ENCODE measurements at places on chromosomes 16 and 17.

- DNase-seq, result no peak
Observed at GRCh38 chr17:79915850-79916430, 76.7 kb upstream of the CBX4 start.

GRCh38 chr17:46033392-46033791 lies 34.3 kb downstream of the STH start:
- peak; percentile 74 for DNase-seq

DNA sequence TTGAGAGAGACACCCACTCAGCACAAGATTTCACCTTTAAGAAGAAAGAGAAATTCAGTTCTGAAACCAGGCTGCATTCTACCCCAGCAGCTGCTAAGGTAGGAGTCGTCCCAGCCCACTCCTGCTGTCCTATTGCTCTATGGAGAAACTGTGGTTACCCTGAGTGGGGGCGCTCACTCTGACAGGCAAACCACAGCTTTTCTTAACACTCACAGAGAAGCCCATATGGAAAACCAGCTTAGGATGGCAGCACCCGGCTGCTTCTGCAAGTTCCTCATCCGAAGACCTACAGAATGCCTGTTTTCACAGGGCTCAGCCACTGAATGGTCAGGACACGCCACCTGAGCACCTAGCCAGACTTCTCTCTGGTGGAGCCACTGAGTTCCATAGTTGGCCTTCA lies 7.5 kb downstream of the ATP5PD start:
- DNase-seq, result no peak

GRCh38 chr17:29038085-29038795 lies 4.7 kb upstream of the PIPOX start:
- no peak for DNase-seq

GRCh38 chr17:82322526-82323453 lies 5.4 kb upstream of the CD7 start:
- no peak for DNase-seq

DNA sequence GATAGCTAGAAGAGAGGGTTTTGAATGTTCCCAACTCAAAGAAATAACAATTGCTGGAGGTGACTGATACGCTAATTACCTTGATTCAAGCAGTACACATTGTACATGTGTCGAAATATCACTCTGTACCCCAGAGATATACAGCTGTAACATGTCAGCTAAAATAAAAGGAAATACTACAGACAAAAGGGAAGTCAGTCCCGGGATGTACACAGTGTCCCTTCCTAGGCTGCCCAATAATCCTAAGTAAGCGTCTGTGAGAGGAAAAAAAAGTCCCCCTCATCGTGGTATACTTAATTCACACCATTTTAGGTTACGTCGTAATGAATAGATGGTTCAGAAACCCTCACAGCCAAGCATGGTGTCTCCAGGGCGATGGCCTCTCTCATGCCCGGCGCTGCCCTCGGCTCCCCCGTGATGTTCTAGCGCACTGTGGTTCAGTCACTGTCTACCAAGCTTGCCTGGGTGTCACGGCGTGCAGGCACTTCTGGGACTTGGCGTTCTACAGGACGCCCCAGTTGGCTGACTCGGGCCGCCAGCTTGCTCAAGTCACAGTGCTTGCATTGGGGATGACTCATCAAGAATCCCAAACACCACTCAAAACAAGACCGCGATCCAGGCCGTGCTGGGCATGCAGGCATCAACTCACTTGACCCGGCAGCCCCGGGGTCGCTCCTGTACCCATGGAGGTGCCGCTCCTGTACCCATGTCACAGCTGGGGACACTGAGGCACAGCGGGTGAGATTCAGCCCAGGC lies 27.6 kb downstream of the CCDC40 start:
- DNase-seq, result peak; percentile 66

DNA sequence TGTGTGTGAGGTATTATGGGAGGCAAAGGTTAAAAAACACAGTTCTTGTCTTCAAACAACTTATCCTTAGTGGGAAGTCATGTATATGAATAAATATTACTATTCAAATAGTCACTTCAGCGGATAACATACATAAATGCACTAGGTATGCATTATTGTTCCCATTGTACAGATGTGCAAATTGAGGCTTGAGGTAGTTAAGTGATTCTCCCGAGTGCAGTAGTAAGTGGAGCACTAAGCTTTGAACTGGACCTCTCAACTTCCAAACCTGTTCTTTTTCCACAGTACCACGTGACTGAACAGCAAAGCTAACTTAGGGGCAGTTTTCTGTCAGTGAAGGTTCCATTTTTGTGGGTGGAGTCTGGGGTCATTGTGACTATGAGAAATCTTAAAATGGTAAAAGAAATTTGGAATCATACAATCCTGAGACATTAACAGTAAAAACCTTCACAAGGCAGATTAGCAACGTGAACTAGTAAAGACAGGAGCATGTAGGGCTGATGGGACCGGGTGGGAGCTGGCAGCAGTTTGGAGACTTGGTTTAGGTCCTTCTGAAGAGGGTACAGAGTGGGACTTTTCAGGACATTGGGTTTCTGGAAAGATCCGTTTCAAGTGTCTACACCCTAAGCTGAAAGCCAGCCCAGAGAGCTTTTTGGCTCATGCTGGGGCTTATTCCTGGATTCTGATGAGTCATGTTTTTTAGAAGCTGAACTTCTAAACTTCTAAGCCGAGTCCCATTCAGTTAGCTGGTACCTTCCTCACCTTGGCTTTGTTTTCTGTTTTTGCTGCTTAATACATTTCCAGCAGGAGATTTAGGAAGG lies 204.9 kb downstream of the PRKCA start:
- DNase-seq, result no peak

DNA sequence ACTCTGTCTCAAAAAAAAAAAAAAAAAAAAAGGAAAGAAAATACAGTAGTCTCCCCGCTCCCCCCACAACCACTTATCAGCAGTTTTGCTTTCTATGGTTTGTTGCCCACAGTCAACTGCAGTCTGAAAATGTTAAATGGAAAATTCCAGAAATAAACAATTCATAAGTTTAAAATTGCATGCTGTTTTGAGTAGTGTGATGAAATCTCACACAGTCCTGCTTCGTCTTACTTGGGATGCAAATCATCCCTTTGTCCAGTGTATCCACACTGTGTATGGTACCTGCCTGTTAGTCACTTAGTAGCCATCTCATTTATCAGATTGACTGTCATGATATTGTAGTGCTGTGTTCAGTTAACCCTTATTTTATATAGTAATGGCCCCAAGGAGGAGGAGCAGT lies 41.5 kb downstream of the NF1 start:
- DNase-seq, result no peak

DNA sequence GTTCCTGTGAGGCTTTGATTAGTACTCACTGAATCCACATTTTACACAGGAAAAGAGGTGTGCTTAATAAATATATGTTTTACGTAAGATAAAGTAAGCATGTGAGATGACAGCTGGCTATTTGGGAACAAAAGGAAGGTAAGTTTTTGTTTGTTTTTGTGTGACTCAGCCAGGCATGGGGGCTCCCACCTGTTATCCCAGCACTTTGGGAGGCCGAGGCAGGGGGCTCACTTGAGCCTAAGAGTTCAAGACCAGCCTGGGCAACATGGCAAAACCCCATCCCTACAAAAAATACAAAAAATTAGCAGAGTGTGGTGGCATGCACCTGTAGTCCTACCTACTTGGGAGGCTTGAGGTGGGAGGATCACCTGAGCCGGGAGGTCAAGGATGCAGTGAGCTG lies 17.9 kb downstream of the GPR142 start:
- DNase-seq, result no peak
